Activated CD4-positive, alpha-beta T cell treated with anti-CD3 and anti-CD28 coated beads for 1 hour (primary cell): ENCODE measurements at places on chromosomes 2 and 18.

DNA sequence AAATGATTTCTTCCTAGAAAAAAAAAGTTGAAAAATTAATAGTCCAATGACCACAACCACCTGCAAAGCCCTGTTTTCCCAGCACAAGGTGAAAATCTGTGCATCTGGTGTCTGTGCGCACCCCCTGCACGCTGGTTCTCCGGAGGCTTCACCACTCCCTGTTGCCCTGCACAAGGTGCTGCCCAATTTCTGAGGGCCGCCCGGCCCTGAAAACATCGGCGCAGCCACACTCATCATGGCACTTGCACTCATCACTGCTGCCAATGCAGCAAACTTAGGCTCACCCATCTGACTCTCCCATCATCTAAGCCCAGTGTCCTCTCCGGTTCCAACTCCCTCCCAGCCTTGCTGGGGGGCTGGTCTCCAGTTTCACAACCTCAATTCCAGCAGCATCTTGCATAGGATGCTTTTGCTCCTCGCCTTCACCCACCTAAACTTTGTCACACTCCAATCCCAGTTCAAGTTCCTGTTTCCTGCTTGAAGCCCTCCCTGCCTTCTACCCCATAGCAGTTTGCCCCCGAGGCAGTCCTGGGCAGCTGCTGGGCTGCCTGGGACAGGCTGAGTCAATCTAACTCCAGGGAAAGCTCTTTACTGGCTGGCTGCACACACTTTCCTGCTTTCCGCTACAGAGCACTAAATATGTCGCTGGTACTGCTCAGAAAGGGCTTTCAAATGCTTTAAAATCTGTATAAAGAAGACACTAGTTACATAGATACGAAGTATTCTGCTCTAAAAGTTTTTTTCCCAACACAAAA is 522.5 kb upstream of the ID2 start:
- DNase-seq = no peak

GRCh38 chr2:99602476-99602875 is 112.7 kb upstream of the REV1 start:
- DNase-seq = no peak

DNA sequence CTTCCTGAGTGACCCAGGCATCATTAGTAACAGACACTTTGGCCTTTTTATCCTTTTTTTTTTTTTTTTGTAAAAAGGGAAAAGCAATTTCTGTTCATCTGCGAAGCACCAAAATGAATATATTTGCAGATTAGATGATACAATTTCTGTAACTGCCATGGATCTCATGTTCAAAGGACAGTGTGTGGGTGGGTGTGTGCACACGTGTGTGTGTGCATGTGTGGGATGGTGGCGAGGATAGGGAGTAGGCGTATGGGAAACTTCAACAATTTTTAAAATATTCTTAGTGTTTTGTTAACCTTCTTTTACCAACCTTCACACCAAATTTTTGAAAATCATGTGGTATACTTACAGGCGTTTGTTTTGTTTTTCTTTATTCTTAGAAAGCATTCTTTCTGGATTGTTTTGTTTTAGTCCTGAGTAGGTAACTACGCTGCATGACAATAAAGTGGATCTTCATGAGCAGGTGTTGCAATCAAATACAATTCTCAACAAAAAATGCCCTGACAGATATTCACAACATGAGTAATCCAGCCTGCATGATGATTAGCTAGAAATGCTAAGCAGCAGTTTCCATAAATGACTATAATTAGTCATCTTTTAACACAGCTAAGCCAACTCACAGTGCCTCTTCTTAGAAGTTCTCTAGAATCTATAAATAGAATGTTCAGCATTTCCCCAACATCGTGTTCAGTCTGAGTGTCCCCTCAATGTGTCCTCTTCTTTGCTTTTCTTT is 53.5 kb upstream of the RMDN2 start:
- DNase-seq = no peak

DNA sequence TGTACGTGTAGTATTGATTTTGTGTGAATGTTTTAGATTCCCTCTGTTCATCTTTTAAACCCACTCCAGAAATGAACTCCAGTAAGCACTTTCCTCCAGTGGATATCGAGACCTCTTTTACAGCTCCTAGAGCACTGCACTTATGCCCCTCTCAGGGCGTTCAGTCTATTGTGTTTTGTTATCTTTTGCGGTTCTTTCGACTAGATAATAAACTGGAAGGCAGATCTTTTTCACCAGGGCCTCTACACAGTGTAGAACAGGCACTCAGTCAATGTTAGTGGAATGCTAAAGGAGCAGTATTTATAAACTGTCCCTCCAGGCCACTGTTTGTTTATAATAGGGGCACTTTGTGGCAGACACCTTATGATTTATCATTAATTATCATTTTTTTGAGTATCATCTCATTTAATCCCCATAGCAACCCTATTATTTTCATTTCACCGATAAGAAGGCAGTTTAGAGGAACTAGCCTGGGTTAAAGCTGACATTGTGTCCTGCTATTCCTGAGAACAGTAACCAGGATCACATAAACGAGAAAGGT is 742 bp upstream of the SOS1 start:
- DNase-seq = no peak
